ENCODE measurements at places on chromosomes 1 and 21. TPM values are rescaled to one million over a fixed set of nuclear protein-coding genes. Genes with fewer than 3 reads are reported as not detected.

The CHI3L2 gene
- 0.12 TPM for total RNA-seq

The TNFSF18 gene
- 0.06 TPM for total RNA-seq

The ASAP3 gene
- 14.7 TPM for total RNA-seq

The GBP4 gene
- 0.53 TPM for total RNA-seq

The OR2T4 gene
- not detected for total RNA-seq

The FUCA1 gene
- total RNA-seq, result 21.8 TPM

The NOTCH2 gene
- total RNA-seq, result 144 TPM
